Activated CD4-positive, alpha-beta T cell treated with anti-CD3 and anti-CD28 coated beads, Interleukin-2, amount 50 U/mL, for 24 hours (primary cell): ENCODE measurements at places on chromosomes 4 and X.

- DNase-seq = no peak
These were observed 17.7 kb upstream of the PPEF2 start for GRCh38 chr4:75919920-75920319.

DNA sequence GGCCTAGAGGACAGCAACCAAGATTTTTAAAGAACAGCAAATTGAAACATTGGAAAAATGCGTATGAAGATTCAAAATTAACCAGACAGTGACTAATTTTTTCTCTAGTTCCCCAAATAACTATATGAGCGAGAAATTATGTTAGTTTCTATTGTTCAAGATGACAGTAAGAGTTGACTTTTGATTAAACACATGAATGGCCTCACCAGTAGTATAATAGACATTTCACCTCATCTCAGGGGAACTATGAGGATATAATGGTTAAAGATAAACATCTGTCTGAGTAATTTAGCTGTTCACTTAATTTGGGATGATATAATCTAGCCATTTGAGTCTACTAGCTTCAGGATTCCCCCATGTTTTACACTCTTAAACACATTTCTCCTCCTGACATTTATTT lies 380.9 kb upstream of the NWD2 start:
- no peak for DNase-seq

GRCh38 chr4:107068116-107068515 lies 32.0 kb upstream of the DKK2 start:
- DNase-seq = no peak

GRCh38 chrX:46712764-46713163 lies 46.2 kb downstream of the SLC9A7 start:
- no peak for DNase-seq

DNA sequence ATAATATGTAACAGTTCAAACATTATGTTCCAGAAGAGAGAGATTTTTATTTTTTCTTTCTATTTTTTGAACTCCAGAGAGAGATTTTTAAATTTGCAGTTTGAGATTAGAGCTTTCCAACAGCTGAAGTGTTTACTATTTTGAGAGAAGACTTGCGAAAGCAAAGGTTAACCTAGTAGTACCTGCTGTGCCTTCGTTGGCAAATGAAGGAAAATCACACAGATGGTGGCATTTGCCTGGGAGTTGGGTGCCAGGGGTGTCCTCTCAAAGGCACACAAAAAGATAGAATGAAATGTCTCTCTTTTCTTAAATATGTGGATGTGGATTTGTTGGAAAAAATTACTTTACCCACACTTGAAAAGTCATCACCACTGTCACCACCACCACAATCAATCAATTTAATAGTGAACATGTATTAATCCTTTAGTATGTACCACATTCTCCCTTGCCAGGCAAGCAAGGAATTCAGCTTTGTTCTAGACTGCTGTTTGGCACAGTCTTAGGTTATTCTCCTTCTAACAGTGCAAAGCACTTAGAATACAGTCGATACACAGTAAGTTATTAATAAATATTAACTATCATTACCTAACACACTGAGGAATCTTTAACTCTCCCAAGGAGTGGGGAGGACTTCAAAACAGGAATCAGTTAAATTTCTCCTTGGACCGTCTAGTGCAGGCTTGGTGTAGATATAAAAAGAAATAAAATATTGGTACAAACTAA lies 838.2 kb upstream of the FTHL17 start:
- no peak for DNase-seq

DNA sequence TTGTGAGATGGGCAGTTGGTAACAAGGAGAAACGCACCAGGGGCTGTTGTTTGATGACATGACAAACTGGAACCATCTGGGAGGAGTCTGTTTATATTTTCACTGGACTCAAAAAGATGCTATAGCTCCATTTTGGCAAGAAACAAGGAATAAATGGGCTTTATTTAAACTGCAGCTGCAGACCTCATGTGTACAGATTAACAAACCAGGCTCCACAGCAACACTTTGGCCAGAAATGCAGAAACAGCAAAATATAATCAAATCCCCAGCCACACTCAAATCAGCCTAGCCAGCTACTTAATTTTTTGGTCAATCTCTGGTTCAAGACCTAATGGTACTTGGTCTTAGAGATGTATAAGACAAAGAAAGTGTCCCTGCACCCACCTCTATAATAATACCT lies 52.7 kb downstream of the ASB9 start:
- DNase-seq = no peak

DNA sequence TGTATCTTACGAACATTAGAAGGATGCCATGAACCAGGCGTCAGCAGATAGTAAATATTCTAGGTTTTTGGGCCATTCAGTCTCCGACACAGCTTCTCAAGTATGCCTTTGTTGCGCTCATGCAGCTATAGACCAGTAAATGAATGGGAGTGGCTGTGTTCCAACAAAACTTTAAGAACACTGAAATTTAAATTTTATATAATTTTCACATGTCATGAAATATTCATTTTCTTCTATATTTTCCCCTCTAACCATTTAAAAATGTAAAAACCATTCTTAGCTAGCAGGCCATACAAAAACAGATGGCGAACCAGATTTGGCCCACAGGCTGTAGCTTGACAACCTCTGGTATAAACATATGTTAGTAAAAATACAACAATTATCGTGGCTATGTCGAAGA lies 151.8 kb upstream of the KIT start:
- no peak for DNase-seq

GRCh38 chr4:168724686-168725411 lies 228.0 kb downstream of the PALLD start:
- DNase-seq = no peak

GRCh38 chrX:125205133-125205917 lies 114.3 kb upstream of the TEX13C start:
- DNase-seq = no peak

DNA sequence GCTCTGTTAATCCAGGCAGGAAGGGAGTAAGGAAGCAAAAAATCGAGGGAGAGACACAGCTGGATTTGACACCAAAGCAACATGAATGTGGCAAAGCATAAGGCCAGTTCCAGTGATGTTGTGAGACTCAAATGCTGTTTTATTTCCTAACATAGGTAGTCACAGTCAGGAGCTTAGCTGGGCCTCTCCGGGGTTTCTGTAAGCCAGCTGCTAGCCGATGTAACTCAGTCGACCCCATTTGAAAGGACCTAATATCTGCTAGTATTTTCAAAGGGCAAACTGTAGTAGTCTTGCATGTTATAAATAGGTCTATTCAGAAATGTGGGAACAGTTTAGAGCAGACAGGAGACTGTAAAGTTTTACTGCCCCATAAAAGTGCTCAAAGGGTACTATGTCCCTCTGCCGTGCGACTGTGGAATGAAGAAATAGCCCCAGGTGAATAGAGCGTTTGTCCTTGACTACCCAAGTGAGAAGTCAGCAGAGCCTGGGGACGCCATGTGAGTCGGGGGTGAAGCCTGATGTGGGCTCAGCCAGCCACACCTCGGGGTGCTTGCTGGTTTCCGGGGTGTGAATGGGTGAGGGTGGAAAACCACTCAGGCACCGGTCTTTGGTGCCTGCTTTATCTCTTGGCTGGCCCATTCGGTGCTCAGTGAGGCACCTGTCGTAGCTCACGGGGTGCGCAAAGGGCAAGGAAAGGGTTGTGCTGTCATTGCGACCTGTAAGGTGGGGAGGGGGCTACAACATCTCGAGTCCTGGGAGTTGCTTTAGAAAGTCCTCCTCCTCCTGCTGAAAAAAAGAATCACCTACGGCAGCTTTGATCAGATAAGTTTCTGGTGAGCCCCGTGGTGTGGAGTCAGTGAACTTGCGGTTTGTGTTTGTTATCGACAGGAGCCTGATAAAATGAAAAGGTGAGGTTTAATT lies 745 bp downstream of the TRIM2 start:
- no peak for DNase-seq

DNA sequence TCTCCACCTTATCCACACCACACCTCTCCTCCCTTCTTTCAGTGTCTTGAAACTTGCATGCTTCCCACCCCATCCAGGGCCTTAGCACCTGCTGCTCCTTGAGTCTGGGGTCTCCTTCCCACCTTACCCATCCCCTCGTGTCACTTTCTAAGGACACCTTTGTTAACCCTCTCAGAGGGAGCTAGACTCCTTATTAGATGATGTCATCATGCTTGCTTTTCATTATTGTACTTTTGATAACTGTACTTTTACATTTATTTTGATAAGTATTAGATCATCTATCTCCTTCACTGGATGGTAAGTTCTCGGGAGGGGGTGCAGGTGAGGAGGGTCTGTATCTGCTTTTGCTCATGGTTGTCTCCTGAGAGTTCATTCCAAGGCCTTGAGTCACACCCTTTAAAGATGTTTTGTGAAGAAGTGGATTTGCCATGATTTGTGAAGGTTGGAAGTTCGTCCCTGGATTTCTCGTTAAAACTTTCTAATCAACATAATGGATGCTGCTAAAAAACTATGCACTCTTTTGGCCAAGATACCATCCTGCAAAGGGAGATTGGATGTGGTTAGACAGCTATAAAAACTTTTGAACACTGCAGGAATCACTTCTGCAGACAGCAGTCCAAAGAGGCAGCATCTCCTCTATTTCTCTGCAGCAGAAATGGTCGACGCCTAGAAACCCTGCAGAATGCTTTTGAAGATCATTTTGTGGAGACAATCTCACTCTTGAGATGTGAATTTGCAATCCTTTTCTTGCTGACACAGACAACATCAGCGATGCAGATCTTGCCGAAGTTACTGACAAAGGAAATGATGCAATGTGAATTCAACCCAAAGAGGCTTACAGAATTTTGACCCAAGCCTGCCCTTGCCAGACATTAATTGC lies 69.6 kb downstream of the ENPP6 start:
- DNase-seq = no peak

DNA sequence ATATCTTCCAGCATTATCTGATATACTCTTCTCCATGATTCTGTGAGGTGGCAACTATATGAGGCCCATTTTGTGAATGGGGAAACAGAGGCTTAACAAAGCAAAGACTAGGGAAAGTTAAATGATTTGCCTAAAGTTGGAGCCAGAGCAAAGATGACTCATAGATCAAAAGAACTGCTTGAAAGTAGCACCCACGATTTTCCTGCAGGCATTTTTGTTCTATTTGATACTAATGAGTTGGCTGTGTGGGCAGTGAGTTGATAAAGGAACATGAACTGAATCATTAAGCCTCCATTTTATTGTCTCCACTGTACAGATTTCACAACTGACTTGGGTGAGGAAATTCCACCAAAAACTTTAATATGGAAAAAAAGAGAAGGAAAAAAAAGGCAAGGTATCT lies 138.9 kb upstream of the IGFBP7 start:
- no peak for DNase-seq

DNA sequence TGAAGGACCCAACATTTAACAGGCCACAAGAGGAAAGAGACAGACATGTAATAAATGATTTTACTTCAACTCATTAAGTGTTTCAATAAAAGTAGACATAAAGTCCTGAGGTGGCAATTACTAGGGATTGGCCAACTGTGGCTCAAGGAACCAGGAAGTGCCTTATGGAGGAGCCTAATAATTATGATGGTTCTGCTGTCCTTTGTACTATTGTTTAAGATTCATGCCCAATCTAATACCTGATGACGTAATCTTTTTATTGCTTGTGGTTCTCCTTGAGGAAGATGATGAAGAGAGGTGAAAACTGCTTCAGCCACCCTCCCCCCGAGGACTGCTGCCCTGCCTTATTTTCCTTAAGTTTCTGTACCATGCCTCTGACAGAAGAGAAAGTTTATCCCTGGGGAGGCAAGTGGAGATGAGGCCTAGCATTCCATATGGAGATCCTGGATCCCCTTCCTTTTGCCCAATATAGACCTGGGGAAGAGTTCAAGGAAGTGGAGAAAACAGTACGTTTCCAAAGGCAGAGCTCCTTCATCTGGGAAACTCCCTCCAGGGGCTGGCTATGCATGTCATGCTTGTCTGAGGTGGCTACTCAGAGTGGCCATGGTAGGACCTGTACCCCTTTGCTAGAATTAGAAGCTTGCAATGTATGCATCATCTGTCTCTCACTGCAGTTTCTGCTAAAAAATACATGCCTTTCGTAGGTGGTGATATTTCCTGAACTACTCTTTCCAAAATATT lies 56.8 kb upstream of the FAT1 start:
- DNase-seq = no peak
